ENCODE measurements at places on chromosomes 12 and 14.
A peak's percentile ranks its signal among the peaks of the same experiment; 100 is the strongest.

DNA sequence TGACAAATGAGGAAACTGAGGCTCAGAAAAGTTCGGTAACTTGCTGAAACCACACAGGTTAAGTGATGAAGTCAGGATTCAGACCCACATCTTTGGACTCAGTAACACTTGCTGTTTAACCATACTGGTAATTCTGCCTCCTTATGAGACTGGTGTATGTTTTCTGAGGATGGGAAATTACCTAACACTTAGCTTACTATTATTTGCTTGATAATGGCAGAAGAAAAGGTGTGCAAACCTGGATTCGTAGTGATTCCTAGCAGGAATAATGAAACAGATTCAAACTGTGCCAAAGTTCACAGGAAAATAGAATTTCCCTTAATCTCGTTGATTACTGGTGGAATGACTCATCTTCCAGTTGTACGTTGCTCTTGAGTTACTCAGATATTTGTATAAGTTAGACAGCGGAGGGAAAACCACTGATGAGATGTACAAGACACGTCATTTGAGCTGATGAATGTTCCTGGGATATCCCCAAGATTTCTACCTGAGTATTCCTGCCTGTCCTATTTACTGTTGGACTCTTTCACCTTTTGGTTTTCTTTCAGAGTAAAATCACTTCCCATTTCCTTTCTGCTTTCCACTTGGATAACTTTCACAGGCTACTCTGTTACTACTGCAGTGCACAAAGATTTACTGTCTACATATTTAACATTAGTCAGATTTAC is 37.5 kb downstream of the PRORP start:
- no peak for DNase-seq

DNA sequence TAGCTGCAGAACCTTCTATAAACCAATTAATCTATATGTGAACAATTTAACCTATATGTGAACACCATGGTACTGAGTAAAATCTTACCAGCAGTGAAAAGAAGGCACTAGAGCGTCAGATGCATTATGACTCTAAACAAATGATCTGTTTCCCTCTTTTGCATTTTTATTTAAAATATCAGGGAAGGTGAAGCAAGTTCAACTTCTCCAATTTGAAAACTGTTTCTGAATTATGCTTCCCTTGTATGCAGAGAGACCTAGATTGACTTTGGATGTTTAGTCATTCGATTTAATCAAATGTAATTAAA is 80.9 kb downstream of the DAD1 start:
- no peak for DNase-seq

DNA sequence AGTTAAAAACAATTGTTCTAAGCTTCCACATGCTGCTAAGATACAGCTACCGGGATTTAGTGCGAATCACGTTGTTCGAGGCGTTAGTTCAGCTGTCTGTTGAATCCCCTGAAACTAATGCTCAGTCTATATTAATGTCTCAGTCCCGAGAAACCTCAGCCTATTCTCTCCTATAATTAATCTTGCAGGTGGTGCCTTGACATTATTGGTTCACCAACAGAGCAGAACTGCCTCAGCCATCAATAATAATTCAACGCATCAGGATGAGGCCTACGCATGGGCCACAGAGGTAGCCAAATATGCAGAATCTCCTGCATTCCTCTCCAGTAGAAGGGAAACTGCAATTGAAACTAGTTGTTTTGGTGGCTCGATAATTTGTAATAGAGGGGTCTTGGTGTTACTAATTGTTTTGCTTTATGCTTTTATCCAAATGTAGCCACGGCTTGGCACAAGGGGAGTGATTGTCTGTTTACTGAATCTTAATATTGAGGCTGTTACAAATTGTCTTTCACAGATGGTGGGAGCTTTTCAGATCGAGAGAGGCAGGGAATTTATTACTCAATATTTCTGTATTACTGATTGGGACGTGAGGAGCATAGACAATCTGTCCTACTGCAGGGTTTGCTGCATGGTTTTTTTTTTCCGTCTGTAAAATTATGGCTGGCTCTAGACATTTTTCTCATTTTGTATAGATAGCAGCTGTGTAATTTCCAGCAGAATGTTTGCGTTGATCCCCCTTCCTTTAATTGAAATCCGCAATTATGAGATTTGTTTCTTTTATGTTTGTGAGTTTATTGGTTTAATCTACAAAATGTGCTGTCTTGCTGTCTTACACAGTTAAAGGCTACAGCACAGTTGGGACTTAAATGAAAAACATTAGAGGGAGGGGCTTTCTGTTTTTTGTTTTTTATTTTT is 1036.5 kb upstream of the NOVA1 start:
- no peak for DNase-seq

DNA sequence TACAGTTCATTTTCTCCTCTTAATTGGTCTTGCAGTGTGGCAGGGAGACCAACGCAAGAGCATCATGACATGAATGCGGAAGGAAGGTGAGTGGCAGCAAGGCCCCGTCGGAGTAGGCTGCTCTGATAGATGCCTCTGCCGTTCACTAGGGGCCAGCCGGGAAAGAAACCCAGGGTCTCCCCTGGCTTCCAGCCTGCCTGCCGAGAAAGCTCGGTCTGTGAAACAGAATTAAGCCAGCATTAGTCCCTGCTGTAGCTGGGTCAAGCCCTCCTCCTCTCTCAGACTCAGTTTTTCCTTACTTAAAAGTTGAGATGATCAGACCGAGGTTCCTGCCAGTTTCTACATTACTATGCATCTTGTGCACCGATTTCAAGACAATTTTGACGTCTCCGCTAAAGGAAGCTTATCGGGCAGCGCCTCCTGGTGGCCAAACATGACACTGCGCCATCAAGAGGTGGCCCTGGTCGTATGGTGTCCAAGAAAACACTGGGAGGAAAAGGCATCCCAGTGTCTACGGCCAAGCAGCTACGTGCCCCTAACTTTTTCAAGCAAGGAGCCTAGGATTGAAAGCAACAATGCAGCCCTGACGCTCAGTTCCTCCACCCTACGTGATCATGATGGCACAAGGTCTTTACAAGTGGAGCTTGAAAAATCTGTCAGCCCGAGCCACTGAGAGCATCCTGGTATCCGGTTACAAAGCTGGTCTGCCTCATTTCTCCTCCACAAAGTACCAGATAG is 131.6 kb downstream of the KSR2 start:
- DNase-seq: peak; percentile 84

DNA sequence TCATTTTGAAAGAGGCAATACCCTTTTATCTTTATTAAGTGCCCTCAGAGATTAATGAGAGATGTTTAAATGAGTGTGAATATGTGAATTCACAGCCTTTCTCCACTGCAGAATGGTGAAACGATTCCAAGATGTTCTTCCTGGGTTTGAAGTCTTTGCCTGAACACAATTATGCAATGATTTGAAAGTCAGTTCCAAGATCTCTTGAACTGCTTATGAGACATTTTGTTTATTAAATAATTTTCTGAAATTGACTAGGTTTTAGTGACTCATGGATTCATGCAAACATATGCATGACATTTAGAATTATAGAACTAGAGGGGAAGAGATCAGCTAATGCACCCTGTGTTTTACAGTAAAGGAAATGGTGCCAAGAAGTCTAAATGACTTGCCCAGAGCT is 118.1 kb upstream of the SLC38A2 start:
- no peak for DNase-seq

DNA sequence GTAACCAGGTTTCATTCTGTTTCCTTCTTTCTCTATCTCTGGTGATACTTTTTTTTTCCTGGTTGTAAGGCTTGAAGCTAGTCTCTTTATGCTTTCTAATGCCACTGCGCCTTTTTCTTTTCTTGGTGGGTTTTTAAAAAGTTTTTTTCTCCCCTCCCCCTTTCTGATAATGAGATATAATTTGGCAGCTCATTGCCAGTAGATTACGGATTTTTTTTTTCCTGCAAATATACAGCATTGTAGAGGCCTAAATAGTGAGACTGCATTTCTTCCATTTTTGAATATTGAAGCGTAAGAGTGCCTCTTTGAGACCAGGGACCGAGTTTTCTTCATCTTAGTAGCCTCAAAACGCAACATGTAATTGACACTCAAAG is 1.1 kb downstream of the PAPOLA start:
- no peak for DNase-seq

DNA sequence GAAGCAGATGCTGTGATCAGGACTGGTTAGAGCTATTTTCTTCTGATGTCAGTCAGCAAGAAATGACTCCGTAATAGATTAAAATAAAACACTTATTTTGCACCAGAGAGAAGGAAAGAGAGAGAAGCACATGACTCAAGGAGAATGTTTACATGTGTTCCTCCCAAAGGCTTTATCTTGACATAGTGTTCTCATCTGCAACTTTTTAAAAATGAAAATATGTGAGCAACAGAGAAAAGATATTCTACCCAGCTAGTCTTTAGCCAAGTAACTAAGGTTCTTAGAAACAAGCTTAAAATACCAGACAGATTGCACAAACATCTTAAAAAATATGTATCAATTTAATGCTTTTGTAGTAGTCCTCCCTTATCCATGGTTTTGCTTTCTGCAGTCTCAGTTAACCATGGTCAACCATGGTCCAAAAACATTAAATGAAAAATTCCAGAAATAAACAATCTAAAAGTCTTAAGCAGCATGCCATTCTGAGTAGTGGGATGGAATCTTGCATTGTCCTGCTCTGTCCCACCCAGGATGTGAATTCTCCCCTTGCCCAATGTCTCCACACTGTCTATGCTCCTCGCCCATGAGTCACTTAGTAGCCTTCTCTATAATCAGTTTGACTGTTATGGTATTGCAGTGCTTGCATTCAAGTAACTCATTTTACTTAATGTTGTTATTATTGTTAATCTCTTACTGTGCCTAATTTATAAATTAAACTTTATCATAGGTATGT is 9.9 kb downstream of the SERPINA10 start:
- DNase-seq: no peak

- no peak for DNase-seq
Measured at GRCh38 chr12:94987076-94987669, 16.3 kb downstream of the NDUFA12 start.

DNA sequence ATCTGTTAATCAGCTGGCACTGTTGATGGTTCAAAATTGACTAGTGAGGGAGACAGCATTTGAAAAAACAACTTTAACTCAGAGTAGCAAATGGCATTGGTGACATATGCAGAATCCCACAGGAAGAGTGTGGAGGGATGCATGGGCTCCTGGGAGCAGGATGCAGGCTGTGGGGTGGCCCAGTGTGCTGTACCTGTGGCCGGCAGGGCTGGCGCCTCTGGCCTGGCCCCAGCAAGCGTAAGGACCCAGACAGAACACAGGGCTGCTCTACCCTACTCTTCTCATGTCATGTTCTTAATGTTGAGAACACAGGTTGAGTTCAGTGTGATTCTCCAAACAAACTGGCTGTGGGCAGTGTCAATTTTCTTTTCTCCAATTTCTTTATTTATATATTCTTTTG is 33.4 kb downstream of the DDX51 start:
- DNase-seq: no peak

- no peak for DNase-seq
Measured at GRCh38 chr12:129811963-129812362, 91.9 kb downstream of the TMEM132D start.

DNA sequence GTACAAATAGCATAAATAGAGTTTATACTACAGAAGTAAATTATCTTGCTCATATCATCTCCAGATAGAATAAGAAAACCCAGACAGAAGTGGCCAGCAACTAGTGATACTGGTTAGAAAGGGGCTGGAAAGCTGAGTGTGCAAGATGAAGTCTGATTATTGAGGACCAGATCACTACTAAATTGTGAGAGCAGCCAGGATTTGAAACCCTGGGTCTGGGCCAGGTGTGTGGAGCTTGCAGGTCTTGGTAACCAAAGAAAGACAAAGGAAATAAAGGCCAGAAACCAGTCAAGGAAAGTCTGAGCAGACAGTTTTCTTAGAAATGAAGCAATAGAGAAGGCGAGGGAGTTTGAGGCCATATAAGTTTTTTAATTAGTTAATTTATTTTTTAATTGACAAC is 611.8 kb downstream of the ETNK1 start:
- DNase-seq: no peak

GRCh38 chr14:75522224-75522982 is at the start of gene BATF:
TSS of gene BATF (plus strand) at chr14:75522469. CDS start at chr14:75522683, 214 bp downstream.
- peak; percentile 39 for DNase-seq

Data from OCI-M1 (cell line).